ENCODE measurements at places on chromosomes 7 and 10.

GRCh38 chr7:30697719-30698460, 15.6 kb upstream of the CRHR2 start:
- no peak for DNase-seq

DNA sequence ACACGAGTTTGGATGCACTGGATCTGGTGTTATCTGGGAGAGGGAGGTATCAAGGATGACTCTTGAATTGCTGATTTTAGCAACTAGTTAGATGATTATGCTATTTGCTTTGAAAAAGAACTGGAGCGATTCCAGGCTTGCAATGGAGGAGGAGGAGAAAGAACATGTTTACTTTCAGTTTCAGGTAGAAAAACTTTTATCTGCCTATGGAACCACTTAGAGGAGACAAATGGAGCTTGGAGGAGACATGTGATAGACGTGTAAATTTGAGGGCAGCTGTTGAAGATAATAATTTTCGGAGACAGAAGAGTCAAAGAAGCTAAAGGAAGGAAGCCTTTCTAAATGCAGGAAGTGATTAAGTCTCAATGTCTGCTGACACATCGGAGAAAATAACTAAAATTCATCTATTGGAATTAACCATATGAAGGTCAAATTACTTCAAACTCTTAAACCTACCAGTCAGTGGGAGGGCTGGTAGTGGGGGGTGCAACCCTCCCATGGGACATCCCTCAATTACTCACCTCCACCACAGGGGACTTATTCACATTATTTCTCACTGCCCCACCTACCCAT, 56.4 kb upstream of the GNAI1 start:
- DNase-seq: no peak

GRCh38 chr7:35816514-35816913, 15.7 kb downstream of the SEPTIN7 start:
- no peak for DNase-seq

DNA sequence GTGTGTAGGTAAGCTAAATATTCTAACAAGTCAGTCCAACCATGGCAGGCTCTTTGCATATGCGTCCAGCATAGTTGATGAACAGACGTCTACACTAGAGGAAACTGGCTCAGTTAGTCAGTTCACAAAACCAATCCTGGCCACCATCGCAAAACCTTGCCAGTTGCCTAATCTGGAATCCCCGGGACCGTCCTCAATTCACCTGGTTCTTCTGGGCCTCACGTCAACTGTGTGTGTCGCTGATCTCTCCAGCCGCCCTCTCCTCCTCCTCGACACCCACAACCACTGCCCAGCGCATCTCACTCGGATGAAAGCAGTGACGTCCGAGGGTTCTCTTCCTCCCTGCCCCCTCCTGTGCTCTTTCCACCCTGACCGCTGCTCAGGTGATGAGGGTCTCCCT, 217.8 kb upstream of the SH2B2 start:
- DNase-seq: no peak

DNA sequence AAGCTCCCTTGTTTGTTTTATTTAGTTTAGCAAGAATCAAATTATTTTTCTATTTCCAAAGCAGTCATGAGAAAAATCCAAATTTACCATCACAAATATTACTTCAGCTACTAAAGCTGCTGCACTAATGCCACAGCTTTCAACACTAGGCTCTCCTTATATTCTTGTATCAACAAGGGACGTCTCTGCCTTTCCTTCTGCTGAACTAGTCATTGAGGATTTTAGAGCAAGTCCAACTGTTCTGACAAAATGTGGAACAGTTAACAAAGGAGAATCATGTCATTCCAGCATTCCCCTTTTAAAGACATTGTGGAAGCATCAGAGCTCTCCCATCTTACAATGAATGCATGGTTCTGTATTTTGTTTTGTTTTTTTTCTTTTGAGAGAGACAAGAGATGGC, 28.6 kb downstream of the FAM13C start:
- DNase-seq: no peak

DNA sequence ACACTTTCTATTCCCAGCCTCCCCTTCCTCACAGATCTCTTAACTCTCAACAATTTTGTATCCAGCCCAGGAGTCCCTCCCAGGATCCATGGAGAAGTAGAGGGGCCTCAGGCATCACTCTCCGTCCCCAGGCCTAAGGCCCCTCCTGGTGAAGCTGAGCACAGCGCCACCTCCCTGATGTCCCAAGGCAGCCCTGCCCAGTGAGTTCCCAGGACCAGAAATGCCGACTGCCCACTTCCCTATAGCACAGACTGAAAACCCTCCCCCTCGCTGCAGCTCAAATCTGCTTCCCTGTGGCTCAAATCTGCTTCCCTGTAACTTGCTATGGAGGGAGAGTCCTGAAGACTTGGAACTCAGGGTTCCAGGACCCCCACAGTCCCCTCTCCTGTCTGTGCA, 35.6 kb downstream of the YKT6 start:
- no peak for DNase-seq

- no peak for DNase-seq
Observed at GRCh38 chr7:41795276-41795833, 92.5 kb upstream of the INHBA start.

GRCh38 chr10:607545-608185, 81.8 kb downstream of the DIP2C start:
- no peak for DNase-seq
